ENCODE measurements at places on chromosomes 7 and 10.

DNA sequence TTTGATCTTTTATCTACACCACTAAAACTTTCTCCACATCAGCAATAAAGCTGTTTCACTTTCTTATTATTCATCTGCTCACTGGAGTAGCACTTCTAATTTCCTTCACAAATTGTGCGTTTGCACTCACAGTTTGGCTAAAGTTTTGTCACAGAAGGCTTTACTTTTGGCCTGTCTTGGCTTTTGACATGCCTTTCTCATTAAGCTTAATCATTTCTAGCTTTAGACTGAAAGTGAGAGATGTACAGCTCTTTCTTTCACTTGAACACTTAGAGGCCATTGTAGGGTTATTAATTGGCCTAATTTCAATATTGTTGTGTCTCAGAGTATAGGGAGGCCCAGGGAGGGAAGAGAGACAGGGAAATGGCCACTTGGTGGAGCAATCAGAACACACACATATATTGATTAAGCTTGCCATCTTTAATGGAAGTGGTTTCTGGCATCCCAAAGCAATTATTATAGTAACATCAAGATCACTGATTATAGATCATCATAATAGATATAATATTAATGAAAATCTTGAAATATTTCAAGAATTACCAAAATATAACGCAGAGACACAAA is 512.5 kb downstream of the ETV1 start:
- DNase-seq: no peak

GRCh38 chr10:97542169-97543024 is 30.2 kb upstream of the ANKRD2 start:
- no peak for DNase-seq

- no peak for DNase-seq
Measured at GRCh38 chr10:6706725-6707124, 126.6 kb upstream of the PRKCQ start.

DNA sequence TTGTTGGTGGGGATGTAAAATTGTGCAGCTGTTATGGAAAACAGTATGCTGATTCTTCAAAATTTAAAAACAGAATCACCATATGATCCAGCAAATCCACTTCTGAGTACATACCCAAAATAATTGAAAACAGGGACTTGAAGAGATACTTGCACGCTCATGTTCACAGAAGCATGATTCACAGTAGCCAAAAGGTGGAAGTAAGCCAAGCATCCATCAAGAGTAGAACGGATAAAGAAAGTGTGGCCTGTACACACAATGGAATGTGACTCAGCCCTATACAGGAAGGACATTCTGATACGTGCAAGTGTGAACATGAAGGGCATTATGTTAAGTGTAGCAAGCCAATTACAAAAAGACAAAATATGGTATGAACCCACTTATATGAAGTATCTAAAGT is 696.7 kb upstream of the CELF2 start:
- DNase-seq: no peak
